ENCODE measurements at places on chromosomes 5 and 9. TPM values are rescaled to one million over a fixed set of nuclear protein-coding genes. Genes with fewer than 3 reads are reported as not detected.

The FGF18 gene
- polyA plus RNA-seq, result 0.18 TPM

DNA sequence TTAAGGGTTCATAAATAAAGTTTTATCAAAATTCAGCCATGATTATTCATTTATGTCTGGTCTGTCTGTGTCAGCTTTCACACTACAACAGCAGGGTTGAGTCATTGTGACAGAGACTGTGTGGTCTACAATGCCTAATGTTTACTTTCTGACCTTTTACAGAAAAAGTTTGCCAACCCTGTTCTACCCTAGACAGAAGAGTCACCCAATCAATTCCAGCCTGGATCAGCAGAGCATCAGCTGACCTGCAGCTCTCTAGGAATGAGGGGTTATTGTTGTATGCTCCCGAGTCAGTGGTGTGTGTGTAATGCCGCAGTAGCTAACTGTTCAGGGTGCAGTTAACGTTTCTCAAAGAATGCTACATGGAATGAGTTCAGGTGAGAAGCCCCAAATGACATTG, 87.3 kb downstream of the HRH2 start:
- no peak for DNase-seq

The SLCO6A1 gene
- not detected for polyA plus RNA-seq

The SMIM33 gene
- polyA plus RNA-seq, result 1.9 TPM

DNA sequence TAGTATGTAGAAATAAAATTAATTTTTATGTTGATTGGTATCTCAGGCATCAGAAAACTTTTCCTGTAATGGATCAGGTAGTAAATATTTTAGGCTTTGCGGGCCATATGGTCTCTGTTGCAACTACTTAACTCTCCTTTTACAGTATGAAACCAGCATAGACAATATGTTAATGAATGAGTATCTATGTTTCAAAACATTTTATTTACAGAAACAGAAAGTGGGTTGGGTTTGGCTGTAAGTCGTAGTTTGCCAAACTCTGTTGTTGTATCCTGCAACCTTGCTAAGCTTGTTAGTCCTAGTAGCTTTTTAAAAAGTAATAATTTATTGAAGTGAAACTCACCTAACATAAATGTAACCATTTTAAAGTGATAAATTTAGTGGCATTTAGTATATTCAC, 132.1 kb downstream of the NR3C1 start:
- DNase-seq, result no peak

The SLIT3 gene
- polyA plus RNA-seq, result not detected

- no peak for DNase-seq
These were observed 150.1 kb downstream of the DAB2IP start for GRCh38 chr9:121801579-121801978.

- DNase-seq, result no peak
These were observed 166.9 kb downstream of the CDC42SE2 start for GRCh38 chr5:131430794-131431193.

- DNase-seq, result no peak
These were observed 129.2 kb upstream of the POU5F2 start for GRCh38 chr5:93870649-93871048.

The ACTBL2 gene
- polyA plus RNA-seq, result not detected

DNA sequence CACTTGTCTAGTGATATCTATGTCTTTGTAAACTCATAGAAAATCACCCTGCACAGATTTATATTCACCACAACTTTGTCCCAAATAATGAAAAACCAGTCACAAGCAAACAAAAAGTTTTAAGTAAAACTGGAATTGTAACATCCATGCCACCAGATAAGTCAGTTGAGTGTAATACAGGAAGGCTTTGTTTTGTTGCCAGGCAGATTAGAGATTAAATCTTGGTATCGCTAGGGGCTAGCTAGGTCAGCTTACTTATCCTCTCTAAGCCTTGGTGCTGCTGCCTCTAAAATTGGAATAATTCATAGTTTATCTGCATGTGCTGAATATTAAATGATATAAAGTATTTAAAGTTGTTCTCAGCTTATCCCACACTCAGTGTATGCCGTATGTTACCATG, 1062.5 kb downstream of the CDH9 start:
- DNase-seq, result no peak

- DNase-seq, result no peak
These were observed 64.4 kb downstream of the MCCC2 start for GRCh38 chr5:71651579-71651978.

DNA sequence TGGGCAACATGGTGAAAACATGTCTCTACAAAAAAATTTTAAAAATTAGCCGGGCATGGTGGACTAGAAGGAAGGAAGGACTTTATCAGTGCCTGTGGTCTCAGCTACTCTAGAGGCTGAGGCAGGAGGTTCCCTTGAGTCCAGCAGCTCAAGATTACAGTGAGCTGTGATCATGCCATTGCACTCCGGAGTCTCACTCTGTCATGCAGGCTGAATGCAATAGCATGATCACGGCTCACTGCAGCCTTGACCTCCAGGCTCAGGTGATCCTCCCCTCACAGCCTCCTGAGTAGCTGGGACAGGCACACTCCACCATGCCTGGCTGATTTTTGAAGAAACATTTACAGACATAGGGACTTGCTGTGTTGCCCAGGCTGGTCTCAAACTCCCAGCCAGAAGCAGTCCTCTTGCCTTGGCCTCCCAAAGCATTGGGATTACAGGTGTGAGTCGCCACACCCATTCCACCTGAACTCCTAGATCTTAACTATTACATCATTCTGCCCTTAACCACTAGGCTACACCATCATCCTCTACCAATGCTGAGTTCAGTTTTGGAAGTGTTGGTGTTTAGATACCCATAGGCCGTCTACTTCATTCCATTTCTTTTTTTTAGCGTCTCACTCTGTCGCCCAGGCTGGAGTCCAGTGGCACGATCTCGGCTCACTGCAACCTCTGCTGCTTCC, 2.0 kb upstream of the URM1 start:
- DNase-seq, result no peak

- no peak for DNase-seq
These were observed 5.4 kb upstream of the ABO start for GRCh38 chr9:133280392-133280791.

DNA sequence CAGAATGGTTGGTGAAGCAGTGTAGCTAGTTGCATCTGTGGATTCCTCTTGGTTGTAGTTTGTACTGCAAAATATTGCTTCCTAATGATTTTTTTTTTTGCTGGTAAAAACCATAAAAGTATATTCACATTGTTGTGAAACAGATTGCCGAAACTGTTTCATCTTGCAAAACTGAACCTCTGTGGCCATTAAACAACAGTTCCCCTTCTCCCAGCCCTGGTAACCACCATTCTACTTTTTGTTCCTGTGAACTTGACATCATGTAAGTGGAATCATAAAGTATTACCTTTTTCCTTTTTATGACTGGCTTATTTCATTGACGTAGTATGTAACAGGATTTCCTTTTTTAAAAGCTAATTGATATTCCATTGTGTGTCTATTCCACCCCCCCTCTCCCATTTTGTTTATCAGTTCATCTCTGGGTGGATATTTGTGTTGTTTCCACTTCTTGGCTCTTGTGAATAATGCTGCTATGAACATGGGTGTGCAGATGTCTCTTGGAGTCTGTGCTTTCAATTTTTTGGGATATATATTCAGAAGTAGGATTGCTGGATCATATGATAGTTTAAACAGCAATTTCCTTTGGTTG, 11.8 kb downstream of the SUB1 start:
- DNase-seq, result no peak

DNA sequence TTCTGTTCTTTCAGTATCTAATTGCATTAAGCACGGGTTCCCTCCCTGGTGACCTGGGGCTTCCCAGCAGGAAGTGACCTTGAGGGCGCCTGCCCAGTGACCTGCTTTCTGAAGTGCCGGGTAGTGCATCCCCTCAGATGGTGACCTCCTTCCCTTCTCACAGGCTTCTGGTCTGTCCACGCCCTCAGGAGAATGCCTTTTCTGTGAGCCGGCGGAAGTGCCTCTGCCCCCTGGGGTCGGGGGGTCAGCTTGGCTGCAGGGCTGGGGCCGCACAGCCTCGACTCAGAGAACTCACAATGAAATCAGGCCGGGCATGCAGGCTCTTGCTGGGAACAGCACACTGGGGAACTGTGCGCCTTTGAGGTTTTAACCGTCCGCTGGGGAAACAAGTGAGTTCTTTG, 124.5 kb upstream of the PHYKPL start:
- no peak for DNase-seq

DNA sequence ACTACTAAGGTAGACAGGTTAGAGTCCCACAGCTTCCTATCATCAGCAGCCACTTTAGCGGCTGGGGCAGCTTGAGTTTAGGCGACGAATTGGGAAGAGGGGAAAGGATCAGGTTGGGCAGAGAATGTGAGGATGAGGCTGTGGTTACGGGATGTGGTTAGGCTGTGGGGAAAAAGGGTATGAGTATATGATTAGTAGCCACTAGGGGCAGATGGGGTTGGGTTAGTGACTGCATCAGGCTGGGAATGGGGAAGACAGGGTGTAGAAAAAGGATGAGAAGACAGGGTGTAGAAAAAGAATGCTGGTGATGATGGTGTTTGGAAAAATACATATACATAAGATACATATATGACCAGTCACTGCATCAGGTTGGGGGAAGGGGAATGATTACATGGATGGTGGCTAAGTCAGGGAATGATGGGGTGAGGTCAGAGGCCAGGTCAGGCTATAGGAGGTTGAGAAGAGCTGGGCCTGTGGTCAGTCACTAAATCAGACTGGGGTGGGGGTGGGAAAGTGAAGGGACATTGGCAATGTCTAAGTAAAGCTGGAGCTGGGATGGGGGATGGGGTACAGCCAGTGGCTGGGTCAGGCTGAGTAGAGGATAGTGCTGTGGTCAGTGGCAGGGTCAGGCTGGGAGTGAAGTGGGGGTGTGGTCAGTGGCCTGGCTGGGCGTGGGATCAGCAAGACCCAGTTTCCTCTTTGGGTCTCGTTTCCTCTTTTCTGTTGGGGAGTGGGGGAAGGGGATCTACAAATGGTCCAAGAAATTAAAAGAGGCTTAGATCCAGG, 2.1 kb downstream of the TLN1 start:
- peak; percentile 26 for DNase-seq

The NME5 gene
- not detected for polyA plus RNA-seq

The KIAA1958 gene
- 0.96 TPM for polyA plus RNA-seq

The PCA3 gene
- polyA plus RNA-seq, result not detected

GRCh38 chr5:43096916-43097315, 23.8 kb upstream of the ZNF131 start:
- no peak for DNase-seq

Measured in CD4-positive, CD25-positive, alpha-beta regulatory T cell (primary cell).